ENCODE measurements at places on chromosomes 6 and 20.

- DNase-seq: no peak
Measured at GRCh38 chr6:147660334-147661311, 152.1 kb downstream of the SAMD5 start.

DNA sequence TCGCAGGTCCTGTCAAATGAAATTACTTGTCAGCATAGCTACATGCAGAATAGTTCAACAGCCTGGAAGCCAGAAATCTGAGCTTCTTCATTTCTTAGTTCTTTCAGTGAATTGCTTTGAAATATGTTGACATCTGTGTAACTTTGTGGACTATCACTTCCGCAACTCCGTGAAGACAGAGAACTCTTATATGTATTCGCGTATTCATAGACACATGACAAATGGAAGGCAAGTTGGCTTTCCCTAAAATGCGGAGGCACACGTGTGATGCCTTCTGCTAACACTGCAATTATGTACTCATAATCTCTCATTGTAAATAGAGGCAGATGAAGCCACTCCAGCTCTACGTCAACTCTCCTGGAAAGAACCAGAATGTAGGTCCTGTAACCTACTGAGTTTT is 701.5 kb downstream of the PRKN start:
- DNase-seq: no peak

GRCh38 chr6:53830366-53830765 is 35.6 kb downstream of the LRRC1 start:
- no peak for DNase-seq

- no peak for DNase-seq
Measured at GRCh38 chr20:39825950-39826349, 863.1 kb downstream of the MAFB start.

GRCh38 chr6:35496841-35497570 is at the start of gene TEAD3:
TSS of gene TEAD3 (minus strand) at chr6:35497079.
- no peak for DNase-seq

- no peak for DNase-seq
Measured at GRCh38 chr6:56793938-56794337, 151.2 kb upstream of the DST start.

GRCh38 chr20:53128004-53128403 is 155.8 kb downstream of the TSHZ2 start:
- no peak for DNase-seq

- DNase-seq: no peak
Measured at GRCh38 chr6:103534095-103534494, 1325.6 kb downstream of the HACE1 start.

GRCh38 chr6:8108759-8109539 is 6.6 kb upstream of the EEF1E1 start:
- DNase-seq: no peak

DNA sequence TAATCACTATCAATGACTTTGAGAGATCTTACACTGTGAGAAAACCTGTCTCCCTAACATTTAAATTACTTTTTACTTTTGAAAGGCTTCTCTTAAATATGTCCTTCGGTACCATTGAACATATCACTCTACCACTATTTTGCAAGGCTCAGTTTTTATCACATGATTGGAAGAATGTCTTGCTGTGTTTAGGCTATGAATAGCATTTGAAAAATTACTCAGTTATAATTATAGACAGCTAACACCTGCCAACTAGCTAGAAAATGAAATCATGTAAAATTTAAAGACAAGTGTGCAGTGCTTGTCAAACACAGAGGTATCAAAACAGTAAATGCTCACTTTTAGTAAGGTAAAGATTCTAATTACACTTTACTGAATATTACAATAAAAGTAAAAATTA is 11.0 kb downstream of the SESN1 start:
- DNase-seq: no peak

- no peak for DNase-seq
Measured at GRCh38 chr6:19655744-19656143, 181.4 kb upstream of the ID4 start.

GRCh38 chr6:101502818-101503217 is 109.3 kb downstream of the GRIK2 start:
- DNase-seq: no peak

DNA sequence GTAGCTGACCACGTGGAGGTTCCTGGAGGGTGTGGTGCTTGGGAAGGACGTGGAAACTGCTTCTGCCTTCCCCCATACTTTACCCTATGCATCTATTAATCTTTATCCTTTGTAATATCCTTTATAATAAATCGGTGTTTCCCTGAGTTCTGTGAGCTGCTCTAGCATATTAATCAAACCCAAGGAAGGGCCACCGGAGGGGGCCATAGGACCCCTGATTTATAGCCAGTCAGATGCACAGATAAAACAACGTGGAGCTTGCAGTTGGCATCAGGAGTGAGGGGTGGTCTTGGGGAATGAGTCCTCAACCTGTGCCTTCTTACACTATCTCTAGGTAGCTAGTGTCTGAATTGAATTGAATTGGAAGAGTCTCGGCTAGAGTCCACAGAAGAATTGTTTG is 36.5 kb upstream of the TFAP2A start:
- no peak for DNase-seq

DNA sequence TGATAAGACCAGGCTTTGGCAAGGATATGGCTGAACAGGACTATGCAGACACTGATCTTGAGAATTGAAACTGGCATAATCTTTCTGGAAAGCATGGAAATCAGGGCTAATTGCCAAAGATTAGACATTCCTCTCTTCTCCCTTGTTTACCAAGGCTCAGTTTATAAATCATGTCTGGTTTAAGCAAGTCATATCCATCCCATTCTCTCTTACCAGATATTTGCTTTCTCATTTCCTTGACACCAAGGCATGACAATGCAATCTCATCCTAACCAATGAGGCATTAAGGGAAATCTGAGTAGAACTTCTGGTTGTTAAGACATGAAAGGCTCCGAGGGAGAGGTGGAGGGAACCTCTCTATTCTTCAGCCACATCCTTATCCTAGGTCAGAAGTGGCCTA is 110.3 kb upstream of the CEP85L start:
- DNase-seq: no peak

DNA sequence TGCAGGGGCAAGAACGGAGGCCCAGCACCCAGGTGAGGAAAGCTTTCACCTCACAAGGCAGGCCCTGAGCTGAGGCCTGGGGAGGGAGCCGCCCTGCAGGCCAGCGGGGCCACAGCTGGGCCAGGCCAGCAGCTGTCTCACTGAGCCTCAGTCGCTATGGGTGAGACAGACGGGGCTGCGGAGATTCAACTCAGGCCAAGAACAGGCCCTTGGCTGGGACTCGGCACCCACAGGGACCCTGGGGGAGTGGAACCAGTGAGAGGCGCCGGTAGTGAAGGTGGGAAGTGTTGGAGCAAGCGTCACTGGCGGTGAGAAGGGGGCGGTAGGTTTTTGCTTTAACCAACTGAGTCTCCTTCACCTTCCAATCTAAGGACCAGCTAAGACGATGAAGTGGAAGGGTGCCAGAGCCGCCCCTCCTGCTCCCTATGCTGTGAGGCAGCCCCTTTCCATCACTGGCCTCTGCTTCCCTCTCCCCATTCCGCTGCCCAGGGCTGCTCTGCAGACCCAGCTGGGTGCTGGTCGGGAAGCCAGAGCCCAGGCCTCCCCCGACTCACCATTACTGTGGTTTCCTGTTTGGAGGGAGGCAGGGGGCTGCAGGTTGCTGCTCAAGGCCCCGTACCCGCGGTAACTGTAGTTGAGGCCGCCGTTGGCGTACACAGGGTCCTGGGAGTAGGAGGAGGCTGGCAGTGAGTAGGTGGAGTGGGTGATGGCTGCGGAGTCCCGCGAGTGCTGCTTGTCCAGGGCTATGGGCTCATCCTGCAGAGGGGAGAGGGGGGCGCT is 93.7 kb downstream of the ASXL1 start:
- no peak for DNase-seq

DNA sequence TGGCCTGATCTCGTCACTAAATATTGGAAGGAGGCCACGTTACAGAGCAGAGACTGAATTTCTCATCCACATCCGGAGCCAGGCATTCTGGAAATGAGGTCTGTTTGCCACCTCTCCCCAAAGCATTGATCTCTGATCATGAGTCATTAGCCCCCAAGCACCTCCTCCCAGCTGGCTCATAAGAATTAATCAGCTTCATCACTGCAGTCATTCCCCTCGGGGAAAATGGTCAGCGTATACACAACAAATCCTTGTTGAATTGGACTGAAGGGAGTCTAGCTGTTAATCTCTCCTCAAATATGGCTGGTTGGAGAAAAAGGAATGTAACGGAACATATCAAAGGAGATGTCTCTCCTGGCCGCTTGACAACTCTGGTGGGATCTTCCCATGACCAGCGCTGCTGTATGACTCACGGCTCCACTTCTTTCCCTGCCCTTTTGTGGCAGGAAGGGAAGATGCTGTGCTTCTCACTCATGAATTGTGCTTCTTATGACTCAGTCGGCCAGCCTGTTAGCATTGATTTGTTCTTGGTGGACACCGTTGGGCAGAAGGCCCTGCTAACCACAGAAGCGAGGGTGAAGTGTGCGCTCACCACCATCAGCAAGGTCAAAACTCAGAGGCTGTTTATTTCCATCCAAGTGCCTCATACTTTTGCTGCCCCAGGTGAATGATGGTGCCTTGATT is 76.7 kb downstream of the RNF182 start:
- no peak for DNase-seq

DNA sequence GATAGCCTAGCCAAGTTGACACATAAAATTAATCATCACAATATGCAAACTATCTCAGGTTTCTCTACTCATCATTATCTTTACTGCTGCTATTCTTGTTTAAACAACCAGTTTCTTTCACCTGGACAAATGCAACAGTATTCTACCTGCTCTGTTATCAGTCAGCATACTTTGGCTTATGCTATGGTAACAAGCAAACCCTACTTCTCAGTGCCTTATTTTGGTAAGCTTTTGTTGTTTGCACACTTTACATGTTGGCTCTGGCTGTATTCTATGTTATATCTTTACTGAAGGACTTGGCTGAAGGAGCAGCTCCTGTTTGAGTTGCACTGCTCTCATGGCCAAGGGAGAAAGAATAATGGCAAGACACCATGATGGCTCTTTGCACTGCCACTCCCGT is 463.1 kb downstream of the EPM2A start:
- DNase-seq: no peak

- peak; percentile 39 for DNase-seq
Measured at GRCh38 chr20:53578492-53579222, 15.0 kb downstream of the ZNF217 start.

GRCh38 chr6:82080767-82081166 is 166.8 kb downstream of the IBTK start:
- no peak for DNase-seq

DNA sequence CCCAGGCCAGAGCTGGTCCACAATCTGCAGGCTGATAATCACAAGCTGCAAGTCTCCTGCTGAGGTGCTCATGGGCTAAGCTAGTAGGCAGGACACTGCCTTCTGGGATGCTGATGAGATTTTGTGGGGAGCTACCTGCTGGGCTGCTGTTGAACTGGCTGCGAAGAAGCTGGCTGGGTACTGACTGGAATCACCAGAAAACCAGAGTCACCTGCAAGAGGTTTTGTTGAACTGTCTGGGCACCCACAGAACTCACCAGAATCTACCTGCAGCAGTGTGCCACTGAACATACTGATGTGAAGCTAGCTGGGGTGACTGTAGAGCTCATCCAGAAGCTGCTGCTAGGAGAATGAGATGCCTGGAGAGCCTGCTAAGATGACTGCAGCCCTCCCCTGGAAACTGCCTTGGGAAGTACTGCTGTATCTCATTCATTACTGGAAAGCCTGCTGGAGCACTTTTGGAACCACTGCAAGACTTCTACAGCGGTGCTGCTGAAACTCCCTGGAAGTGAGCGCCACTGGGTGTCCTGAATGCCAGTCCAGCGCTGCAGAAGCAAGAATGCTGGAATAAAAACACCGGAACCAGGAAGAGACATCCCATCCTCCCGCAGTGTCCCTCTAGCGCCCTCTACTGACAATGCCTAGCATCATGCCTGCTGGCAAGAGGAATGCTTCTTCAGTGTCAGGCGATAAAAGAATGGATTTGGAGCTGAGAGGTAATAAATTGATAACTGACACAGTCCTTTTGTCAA is 64.9 kb upstream of the ARHGAP18 start:
- peak; percentile 40 for DNase-seq

DNA sequence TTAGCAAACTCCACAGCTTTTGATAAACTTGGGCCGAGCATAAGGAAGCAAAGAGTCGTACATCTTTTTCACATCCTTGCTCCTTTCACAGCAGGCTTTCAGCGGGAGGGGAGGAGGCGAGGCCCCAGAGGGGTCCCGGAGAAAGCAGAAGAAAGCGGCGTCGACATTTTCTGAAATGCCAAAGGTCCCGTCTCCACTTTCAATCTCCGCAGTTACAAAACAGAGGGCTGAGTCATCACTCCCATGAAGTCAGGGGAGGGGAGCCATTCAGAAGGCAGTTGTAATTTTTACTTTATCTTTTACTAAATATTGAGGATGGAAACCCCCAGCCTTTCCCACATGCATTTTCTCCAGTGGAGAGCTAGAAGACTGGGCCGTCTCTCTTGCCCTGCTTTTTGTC is 174.2 kb upstream of the THBS2 start:
- DNase-seq: no peak

DNA sequence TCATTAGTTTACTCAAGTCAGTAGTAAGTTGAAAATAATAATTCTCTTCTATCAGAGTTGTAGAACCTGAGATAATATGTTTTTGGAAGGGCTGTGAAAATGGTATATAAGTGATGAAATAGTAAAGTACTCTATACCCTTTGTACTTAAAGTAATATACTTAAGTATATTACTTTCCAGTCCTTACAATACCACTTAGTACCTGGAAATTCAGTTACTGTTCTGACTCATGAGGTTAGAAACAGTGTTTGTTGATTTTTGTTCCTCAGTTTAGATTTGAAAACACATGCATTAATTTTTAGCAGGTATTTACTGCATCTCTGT is 10.1 kb downstream of the TULP4 start:
- DNase-seq: no peak

- no peak for DNase-seq
Measured at GRCh38 chr6:40159865-40160264, 225.6 kb upstream of the MOCS1 start.

GRCh38 chr20:40488401-40488800 is 200.6 kb downstream of the MAFB start:
- no peak for DNase-seq
